ENCODE measurements at places on chromosomes 5 and 9. TPM values are rescaled to one million over a fixed set of nuclear protein-coding genes. Genes with fewer than 3 reads are reported as not detected.

Gene GMCL2
- not detected for total RNA-seq

GRCh38 chr9:130842545-130842944 is 7.5 kb downstream of the ABL1 start:
- no peak for DNase-seq

- DNase-seq, result no peak
Measured at GRCh38 chr9:122001491-122002201, 91.5 kb downstream of the TTLL11 start.

Gene SLC9A3
- 2.8 TPM for total RNA-seq

GRCh38 chr9:34927061-34927460 is 31.0 kb upstream of the PHF24 start:
- DNase-seq, result no peak

Gene SCGB3A1
- not detected for total RNA-seq

DNA sequence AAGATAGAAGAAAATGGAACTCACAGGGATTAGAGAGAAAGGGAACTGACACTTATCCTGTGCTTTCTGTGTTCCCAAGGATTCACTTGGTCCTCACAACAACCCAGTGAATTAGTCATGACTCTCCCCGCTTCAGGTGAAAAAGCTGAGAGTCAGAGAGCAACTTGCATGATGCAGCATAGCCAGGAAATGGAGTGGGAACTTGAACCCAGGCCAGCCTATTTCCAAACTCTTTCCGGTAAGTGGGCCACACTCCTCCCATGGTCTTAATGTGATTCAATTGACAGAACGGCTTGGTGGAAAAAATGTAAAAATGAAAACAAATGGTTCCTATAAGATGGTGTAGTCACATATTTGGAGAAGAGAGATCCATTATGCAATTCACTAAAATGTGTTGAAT is 45.9 kb upstream of the CEMIP2 start:
- no peak for DNase-seq
